ENCODE measurements at places on chromosomes 7 and 10. TPM values are rescaled to one million over a fixed set of nuclear protein-coding genes. Genes with fewer than 3 reads are reported as not detected.

The MKI67 gene
- 50.8 TPM for total RNA-seq

GRCh38 chr10:36488579-36488978, 636.8 kb upstream of the ANKRD30A start:
- DNase-seq: no peak

DNA sequence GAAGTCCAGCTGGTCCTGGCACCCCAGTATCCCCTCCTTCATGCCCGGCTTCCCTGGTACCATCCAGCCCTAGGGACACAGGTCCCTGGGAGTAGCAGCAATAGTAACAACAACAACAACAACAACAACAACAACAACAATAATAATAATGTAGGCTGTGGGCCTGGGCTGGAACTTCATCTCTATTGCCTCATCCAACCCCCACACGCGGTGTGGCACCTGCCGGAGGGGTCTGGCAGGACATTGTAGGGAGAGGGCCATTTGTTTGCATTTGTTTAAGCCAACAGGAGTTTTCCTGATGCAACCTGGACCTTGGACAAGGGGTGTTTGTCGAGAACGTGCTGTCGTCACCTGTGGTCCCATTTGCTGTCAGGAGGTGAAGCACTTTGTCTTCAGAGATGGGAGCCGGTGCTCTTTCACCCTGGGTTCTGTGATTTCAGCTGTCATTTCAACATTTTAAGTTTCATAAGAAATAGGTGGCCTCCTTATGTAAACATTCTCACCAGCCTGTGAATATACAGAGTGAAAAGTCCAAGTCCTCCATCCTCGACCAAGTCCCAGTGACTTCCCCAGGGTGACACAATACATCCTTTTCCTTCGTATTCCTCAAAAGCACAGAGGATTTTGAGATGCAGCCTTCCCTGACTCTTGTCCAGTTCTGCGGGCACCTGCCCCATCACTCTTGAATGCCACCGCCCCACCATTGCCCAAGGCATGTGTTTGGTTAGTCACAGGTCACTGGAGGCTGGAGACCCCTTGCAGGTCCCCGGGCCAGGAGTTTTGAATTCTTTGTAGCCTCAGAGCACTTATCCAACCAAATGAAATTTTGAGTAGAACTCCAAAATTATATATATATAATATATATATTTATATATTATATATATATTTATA, 9.2 kb downstream of the LHPP start:
- no peak for DNase-seq

- DNase-seq: no peak
Measured at GRCh38 chr7:43642897-43643630, 60.2 kb downstream of the STK17A start.

The RELN gene
- 6.5 TPM for total RNA-seq

The PHTF2 gene
- total RNA-seq: 15.4 TPM

DNA sequence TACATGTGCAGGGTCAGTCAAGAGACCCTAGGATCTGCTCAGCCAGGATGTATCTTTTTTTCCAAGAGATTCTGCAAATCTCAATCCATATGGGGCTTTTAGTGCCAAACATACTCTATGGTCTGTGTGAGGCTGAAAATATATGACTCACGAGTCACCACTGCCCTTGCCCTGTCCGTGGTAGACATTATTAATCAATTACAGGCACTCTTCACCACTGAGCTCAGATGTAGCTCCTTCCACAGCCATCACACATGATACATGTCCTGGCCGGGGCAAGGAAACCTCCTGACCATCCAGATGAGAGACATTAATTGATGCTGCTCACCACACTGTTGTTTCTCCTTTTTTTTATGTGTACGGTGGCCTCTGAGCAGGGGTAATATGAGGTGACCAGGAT, 90.2 kb upstream of the RET start:
- DNase-seq: no peak

- DNase-seq: no peak
Measured at GRCh38 chr7:40192036-40192435, 57.2 kb downstream of the SUGCT start.

The PLXNA4 gene
- total RNA-seq: 7.1 TPM

GRCh38 chr7:19121977-19122588, 4.6 kb upstream of the TWIST1 start:
- DNase-seq: no peak

The PRSS1 gene
- total RNA-seq: not detected

- DNase-seq: no peak
Measured at GRCh38 chr7:133625046-133625445, 372.2 kb downstream of the EXOC4 start.

- DNase-seq: no peak
Measured at GRCh38 chr7:12623885-12624498, 53.5 kb downstream of the SCIN start.

The GPNMB gene
- 66.2 TPM for total RNA-seq

GRCh38 chr7:111785076-111785475, 222.8 kb upstream of the IMMP2L start:
- no peak for DNase-seq

DNA sequence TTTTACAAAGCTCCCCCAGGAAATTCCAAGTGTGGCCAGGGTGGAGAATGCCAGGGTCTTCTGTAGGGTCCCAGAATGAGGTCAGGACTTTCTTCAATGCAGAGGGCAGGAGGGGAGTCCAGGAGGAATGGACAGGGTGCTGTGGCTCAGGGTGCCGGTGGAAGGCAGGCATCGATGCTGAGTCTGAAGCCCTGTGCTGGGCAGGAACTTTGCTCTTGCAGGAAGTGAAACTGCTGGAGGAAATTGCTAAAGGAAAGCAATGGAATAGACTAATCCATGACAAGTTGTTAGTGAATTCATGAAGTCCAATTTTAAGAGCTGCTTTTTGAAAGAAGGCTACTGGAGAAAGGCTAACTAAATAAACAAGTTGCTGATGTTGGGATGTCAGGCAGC, 14.8 kb downstream of the PTPRE start:
- no peak for DNase-seq

The CPXM2 gene
- total RNA-seq: 2.7 TPM

The IFIT1B gene
- not detected for total RNA-seq

- no peak for DNase-seq
Measured at GRCh38 chr7:30309842-30310435, 25.5 kb downstream of the ZNRF2 start.

DNA sequence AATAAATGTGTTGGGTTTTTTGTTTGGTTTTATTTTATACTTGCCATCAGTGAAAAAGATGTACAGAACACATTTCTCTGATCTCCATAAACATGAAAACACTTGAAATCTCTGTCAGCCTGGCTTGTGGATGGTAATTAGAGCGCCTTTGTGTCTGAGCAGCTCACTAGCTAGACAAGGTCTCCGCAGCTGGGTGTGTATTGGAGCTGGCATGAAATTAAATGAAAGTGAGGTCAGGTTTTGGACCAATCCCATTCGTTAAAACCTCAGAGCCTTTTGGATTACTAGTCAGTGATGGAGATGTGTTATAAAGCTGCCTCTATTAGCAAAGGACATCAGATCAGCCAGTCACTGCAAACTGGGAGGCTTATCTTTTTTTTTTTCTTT, 2.7 kb downstream of the FRAT1 start:
- no peak for DNase-seq

GRCh38 chr7:157113607-157114006, 25.1 kb upstream of the UBE3C start:
- DNase-seq: no peak

- DNase-seq: no peak
Measured at GRCh38 chr7:114937446-114937845, 15.6 kb downstream of the MDFIC start.

DNA sequence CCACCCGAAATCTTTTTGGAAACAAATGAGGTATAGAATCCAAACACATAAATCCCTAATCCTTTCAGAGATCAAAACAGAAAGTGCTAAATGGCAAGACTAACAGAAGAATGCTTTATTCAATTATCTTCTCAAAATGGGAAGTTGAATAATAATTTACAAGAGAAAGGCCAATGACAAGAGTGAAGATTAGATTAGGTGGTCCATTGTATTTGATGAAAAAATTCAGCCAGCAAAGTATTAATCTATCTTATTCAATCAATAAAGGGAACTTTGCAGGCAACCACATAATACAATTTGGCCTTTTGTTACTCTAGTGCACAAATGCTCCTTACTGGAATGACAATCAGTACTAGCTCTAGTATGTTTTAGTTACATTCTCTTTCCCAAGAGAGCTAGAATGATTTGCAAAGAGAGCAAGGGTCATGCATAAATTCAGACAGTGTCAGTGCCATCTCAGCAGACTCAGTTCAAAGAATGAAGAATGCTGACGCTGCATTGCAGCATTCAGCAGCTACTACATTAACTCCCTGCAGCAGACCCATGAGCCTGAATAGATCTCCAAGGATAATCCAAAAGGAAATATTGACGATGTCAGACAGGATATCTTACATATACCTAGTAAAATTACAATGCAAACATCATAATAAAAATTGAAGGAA, 131.8 kb downstream of the ANK3 start:
- no peak for DNase-seq

DNA sequence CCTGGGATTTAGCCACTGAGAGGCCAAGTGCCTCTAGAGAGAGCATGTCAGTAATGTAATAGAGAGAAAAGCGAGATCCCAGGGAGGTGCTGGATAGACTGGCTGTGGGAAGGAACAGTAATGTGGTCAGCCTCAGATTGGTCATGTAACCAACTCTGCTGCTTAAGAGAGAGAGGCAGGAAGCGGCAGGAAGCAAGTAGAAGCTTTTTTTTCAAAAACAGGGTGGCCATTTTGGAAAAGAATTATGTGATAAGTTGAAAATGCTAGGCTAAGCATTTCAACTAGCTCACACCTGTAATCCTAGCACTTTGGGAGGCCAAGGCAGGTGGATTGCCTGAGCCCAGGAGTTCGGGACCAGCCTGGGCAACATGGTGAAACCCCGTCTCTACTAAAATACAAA, 3.7 kb upstream of the PCOLCE start:
- DNase-seq: no peak

GRCh38 chr7:55787796-55788195, 74.8 kb downstream of the SEPTIN14 start:
- no peak for DNase-seq

DNA sequence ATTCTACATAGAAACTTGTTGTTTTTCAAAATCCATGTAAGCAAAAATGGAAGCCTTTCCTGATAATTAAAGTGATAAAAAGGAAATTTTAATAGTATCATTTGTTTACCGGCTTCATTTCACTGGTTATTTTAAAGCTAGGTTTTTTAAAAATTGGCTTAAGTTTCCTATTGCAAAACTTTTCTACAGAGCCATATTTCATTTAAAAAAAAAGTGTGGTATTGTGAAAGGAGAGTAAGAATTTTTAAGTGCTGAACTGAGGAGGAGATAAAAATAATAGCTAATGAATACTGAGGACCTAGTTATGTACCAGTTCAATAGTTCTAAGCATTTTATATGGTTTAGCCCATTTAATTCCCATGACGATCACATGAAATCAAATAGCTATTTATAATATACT, 172.2 kb upstream of the COL1A2 start:
- no peak for DNase-seq

GRCh38 chr7:30116771-30117170, 18.0 kb upstream of the MTURN start:
- no peak for DNase-seq

The HOXA5 gene
- total RNA-seq: 3.6 TPM

The NEUROD6 gene
- not detected for total RNA-seq

GRCh38 chr10:110425684-110426293, 71.9 kb upstream of the DUSP5 start:
- no peak for DNase-seq

DNA sequence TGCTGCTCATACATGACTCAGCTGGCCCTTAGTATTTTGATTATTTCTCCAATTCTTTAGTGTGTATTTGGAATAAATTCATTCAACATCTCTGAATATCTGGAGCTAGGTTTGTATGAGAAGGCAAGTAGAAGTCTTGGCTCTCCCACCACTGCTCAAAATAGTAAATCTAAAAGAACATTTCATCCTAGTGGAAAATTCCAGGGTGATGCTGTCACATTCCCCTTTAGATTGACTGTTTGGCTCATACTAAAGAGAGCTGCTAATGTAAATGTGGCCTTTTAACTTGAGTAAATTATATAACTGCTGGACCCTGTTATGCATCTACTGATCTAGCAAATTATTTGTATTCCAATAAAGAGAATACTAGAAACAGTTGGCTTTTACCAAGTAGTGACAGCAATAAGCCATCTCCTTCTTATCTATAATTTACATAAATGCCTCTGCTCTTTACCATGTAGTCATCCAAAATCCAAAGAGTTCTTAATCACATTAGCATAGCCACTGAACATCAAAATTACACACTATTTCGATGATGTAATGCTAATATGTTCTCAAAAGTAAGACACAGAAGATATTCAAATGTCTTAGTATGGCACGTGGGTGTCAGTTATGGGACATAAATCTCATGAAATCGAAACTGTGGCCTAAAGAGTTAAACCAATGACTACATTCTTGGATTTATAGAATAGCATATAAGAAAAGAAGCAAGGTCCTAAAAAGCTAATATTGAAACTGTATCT, 86.9 kb upstream of the KCND2 start:
- no peak for DNase-seq

The DDC gene
- total RNA-seq: not detected

The NME8 gene
- total RNA-seq: not detected

The CLEC2L gene
- not detected for total RNA-seq

The LRRD1 gene
- total RNA-seq: not detected

The RAPGEF5 gene
- 32.4 TPM for total RNA-seq

The NPTX2 gene
- 3.1 TPM for total RNA-seq

DNA sequence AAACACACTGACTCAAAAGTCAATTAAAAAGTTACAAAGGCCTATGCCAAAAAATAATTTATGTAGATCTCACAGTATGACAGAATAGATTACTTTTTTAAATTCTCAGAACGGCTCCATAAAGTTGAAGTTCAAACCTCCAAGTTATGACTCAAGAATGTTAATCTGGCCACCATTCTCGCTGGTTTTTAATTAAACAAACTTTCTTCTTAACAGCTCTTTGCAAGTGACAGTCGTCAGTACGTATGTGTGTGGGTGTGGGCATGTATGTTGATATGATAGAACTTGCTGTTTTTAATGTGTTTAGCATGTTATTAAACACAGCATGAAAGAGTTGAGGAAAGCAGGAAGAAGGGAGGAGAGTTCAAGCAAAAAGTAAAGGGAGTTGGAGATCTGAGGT, 18.5 kb downstream of the PRKCQ start:
- no peak for DNase-seq

- DNase-seq: no peak
Measured at GRCh38 chr10:124212702-124213101, 119.3 kb upstream of the CHST15 start.

GRCh38 chr10:77967611-77968022, 41.1 kb upstream of the DLG5 start:
- DNase-seq: no peak

DNA sequence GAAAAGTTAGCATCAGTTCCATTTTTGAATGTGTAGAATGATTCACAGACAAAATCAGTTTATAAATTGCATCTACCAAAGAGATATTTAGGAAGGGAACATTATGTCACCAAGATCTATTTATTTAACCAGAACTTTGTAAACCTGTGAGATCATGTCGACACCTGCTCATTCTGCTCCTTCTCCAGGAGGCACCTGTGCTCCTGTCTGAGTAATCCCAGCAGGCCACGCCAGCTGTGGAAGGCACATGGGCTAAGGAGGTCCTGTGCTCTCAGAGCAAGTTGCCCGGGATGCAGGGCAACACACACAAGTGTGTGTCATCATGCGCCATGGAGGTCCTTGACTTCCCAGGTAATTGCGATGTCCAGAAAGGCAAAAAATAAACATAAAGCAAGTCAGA, 45.5 kb upstream of the ADARB2 start:
- no peak for DNase-seq

The TAC1 gene
- not detected for total RNA-seq
